ENCODE measurements at places on chromosomes 2 and 18.

GRCh38 chr2:7450833-7451190 lies 533.6 kb downstream of the RNF144A start:
- DNase-seq, result no peak

DNA sequence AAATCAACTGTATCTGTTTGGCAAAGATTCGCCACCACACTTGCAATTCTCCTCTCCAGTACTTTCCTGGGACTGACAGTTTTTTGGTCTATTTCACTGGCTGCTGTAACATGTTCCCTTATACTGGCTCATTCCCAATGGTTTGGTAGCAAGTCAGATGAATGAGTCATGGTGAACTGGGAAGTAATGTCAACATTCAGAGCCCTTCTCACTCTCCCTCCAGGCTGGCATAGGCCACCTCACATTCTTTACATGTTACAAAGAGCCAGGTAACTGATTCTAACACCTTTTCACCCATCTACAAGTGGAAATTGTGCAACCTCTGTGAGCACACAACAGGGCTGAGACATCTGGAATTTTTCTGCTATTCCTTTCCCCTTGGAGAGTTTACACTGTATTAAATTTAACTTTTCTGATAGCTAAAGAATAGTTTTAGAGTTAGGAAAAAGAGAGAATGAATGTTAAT lies 111.3 kb upstream of the TLK1 start:
- DNase-seq, result no peak

DNA sequence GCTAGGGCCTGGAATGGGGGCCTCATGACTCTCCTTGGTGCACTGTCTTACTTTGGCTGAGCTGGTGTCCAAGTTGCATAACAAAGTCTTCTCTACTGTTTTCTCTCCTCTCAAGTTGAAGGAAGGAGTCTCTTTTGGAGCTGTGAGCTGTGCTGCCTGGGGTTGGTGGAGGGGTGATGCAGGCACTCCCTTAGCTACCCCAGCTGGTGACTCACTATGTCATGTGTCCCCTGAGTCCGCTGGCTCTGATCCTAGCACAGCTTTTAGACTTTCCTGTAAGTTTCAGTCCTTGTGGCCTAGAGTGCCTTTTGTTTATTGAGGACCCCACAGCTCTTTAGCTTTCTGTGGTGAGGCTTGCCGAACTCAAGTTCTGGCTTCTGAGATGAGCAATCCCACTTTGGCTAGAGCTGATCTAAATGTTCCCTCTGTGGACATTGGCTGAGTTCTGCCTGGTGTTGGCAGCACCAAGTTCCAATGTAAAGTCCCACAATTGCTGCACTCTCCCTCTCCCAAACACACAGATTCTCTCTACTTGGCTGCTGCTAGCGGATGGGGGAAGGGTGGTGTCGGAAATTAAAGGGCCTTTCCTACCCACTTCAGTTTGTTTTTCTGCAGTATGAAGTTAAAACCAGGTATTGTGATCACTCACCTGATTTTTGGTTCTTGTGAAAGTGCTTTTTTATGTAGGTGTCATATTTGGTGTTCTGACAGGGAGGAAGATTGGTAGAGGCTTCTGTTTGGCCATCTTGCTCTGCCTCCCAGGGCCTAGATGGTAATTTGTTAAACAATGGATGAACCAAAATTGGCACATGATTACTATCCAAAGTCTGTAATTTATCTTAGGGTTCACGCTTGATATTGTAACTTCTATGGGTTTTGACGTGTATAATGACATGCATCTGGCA lies 83.2 kb downstream of the COMMD1 start:
- DNase-seq, result no peak

GRCh38 chr2:67900826-67901225 lies 162.0 kb downstream of the C1D start:
- no peak for DNase-seq

DNA sequence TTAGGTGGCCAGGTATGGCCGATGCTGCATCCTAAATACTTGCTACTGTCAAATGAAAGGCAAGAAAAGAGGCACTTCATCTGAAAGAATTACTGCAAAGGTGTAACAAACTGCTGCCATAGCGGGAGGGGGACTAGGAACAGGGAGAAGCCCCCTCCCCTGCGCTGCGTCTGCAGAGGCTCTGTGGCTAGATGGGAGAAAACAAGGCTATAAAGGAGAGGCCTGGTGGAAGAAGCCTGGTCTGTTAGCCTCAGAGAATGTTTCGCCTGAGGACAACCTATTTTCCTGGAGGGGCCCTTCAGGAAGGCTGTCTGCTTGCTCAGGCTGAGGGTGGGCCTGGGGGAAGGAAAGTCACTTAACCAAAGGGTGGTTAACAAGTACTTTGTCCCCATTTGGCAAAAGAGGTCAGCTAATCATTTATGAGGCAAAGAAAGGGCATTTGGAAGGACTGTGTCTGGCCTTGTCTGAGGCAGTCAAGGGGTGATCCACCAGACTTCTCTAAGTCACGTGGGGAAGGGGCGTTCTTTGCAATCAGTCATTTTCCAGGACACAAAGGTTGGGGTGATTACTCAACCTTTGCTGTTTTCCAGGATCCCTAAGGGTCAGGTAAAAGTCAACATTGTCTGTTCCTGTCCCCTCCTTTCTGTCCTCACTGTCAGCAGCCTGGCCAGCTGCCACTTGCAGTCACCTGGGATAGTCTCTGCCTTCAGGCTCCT lies 103.0 kb upstream of the TMEM200C start:
- no peak for DNase-seq

- no peak for DNase-seq
Measured at GRCh38 chr2:229884775-229885699, 36.8 kb downstream of the TRIP12 start.

DNA sequence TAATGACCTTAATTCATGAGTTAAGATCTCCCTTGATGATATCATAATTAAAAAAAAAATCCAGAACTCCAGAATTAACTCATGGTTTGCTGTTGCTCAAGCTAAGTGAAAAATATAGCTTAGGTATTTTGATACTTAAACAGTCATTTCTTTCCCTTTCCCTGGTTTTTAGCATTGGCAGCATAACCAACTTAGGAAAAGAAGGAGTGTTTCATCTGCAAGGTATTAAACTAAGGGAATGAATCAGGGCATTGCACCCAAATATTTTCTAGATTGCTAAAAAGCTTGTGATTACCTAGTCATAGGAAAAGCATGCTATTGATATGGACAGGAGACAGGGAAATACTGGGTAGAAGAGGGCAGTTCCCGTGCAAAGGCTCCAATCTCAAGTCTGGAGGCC lies 207.2 kb downstream of the LRP1B start:
- no peak for DNase-seq

DNA sequence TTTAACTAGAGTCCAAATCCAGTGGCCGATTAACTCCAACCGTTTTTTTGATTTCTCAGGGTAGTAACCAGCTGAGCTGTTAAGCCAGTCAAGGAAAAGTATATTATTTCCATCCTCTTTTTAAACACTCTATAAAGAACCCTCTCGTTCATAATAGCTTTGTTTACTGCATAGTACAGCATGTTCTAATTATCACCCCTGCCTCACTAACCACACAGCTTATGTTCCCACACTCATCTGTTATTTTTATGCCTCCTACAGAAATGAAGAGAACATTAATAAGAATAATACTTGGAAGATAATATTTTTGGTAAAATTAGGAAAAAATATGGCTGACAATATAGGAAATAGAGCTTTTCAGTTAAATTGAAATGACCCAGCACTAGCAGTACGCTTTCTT lies 2132.8 kb upstream of the CELF4 start:
- DNase-seq, result no peak

DNA sequence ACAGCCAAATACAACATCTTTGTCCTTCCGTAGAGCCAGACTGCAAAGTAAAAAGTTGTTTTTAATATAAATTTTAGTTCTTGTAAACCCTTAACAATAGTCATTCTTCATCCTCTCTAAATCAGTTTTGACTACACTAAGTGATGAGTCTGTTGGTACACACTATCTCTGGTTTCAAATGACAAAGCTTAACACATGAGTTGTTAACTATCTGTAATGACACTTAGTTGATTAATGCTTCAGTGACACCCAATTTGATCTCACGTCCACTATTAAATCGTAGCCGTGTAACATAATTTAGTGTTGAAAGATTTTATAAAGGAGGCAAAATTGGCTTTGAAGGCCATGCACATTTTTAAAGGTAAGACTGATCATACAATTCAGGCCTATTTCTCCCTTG lies 181.6 kb downstream of the ZNF521 start:
- DNase-seq, result no peak

- DNase-seq, result no peak
Measured at GRCh38 chr18:48803951-48804855, 146.6 kb downstream of the SMAD7 start.

- no peak for DNase-seq
Measured at GRCh38 chr18:59059140-59059539, 80.5 kb upstream of the SEC11C start.

- no peak for DNase-seq
Measured at GRCh38 chr2:102826904-102827303, 65.1 kb downstream of the TMEM182 start.

DNA sequence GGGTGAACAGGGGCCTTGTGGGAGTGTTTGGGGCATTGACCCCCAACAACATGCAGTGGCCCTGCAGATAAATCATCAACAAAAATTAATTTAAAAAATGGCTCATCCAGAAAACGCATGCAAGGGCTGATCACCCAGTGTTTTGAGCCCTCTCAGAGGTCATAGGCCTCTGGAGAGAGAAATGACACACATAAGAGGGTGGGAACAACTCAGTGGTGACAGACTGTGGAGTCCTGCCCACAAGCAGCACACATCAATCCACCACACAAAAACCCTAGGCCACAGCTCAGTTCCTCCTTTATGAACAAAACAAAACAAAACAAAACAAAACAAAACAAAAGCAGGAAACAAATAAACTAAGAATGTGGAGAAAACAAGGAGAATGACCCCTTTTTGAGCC lies 351.7 kb upstream of the SPHKAP start:
- DNase-seq, result no peak

DNA sequence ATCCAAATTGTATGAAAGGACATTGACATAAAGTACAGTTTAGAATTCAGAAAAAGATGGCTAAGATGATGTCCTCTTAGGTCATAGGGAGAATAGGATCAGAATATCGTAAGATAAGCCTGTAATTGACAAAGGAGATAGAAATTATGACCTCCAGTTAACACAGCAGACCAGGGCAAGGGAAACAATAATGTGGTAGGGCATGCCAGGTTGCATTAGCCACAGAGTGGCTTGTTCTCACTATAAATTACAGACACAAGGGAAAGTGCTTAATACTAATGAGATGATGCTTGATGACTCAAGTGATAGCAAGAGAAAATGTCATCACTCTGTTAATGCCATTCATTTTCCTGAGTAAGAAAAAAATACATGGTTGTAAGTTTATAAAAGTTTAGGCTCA lies 48.9 kb upstream of the LRP1B start:
- DNase-seq, result no peak

GRCh38 chr2:36781907-36782720 lies 85.6 kb downstream of the VIT start:
- DNase-seq, result no peak

GRCh38 chr2:215394102-215394805 lies 41.6 kb downstream of the FN1 start:
- no peak for DNase-seq

- DNase-seq, result no peak
Measured at GRCh38 chr2:199992296-199992695, 36.9 kb downstream of the MAIP1 start.

DNA sequence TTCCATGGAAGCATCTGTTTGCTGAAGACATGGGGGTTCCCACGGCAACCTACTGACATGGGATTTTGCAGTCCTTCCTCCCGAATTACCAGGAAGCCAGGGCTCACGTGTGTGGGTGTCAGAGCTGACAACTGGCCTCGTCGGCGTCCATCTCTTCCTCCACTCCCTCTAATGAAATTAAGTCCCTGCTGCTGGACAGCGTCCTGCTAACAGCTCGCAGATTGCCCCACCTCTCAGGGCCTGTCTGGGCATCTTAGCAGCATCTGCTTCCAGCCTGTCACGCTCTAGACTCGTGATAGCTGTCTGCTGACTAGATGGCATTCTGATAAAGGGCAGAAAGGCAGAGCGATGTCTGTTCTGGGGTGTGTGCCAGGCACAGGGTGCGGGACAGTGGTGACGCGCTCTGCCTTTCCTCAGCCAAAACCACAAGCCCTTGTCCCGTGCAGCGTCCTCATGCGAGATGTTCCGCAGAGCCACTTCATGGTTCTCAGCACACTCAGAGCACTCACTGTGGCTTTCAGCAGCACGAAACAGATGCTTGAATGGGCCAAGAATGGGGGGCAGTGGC lies 161.1 kb downstream of the ARL4C start:
- peak; percentile 48 for DNase-seq

DNA sequence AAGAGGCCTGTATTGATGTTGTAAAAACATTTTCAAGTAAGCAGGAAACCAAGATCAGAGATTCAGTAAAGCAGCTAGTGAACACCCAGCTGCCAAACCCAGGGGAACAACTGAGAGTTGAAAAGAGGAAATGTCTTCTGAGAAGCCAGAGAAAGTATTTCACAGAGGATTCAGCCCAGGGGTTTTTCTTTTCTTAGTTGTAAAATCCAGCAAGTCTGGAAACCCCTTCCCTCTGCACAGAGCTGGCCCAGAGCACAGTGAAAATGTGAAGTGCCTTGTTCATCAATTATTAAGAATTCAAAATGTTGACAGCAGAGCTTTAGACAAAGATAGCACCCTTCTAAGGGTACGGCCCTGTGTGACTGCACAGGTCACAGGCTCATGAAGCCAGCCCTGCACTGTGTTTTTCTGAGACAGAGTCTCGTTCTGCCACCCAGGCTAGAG lies 28.4 kb downstream of the AFF3 start:
- no peak for DNase-seq

DNA sequence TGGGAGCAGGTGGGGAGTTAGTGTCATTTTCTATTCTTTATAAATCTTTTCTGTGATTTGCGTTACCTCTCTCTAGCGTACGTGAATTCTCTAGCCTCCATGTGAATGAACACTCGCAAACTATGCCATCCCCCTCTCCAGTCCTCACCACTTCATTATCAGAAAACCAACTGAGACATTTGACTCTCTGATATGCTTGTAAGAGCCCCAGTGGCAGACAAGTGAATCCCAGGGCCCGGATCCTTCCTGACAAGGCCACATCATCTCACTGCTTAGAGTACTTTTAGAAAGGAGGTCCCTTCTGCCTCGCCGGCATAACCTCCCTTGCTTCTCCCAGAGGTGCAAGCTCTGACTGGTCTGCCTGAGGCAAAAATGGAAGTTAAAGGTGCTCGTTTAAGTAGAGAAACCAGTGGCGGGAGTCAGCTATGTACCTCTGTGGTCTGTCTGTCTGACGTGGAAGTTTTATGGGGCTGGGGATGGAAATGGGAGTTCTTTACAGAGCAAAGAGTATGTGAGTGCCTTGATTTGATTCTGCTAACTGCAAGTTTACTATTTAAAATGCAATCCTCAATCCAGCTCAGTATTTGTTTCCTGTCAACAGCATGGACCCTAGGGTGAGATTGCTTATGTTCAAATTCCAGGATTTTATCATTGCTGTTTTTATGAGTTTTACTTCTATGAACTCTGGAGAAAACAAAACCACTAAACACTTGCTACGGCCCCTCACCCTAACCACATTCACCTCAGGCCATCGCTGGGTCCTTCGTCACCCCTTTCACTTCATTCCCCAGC lies 114.9 kb upstream of the MSTN start:
- DNase-seq, result no peak

- peak; percentile 61 for DNase-seq
Measured at GRCh38 chr2:3242747-3243369, 134.8 kb downstream of the EIPR1 start.

Data from CD4-positive, alpha-beta T cell treated with Interleukin-10 for 1 hour (primary cell).